NCI-H2081 treated with DMSO at 0.1 percent for 48 hours (cell line): ENCODE measurements at places on chromosomes 5 and 9.

DNA sequence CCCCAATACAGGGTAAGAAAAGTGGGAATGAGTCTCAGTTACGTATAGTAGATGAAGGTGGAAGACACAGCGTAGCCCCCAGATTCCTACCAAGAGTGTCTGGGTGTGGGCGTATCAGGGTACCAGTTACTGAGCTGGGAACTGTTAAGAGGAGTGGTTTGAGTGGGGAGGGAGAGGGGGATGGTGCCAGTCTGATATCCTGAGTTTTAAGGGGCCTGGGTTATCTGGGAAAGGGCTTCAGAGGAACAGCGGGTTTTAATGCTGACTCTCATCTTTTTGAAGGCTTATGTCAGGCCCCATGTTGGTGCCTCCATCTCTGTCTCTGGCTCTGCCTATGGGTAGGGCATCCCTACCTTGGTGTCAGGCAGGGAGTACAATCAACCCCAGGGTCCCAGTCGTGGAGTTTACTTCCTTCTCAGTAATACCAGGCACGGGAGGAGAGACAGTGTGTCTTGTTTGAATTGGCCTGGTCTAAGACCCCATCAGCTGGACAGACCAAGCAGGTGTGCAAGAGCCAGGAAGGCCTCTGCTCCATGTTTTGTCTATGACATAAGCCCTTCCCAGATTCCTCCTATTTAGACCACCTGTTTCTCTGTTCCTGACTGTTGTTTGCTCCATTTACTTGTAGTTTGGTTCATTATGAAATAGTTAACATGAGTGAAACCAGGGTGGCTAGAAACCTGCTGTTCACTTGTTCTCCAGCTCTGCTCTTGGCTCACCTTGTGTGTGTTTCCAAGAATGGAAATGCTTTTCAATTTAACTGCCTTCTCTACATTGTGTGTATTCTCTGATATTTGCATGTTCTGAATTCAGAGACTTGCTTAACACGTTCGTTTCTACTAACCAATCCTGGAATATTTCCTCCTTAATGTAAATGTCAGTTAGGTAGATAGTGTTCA, 125.6 kb downstream of the DAB2IP start:
- DNase-seq, result no peak

DNA sequence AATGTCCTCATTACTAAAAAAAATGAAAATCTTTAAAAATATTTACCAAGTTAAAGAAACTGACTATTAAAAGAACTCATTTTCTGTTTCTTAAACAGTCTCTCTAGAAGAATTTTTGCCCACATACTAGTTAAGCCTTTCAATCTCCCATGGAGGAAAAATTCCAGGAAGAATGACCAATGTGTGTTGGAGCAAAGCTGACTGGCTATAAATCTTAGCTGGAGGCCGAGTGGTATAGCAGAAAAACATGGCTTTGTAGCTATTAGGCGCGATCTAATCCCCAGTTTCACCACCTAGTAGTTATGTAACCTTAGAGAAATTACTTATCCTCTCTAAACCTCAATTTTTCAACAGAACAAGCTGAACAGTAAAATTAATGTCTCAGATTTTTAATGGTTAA, 135.5 kb upstream of the PRLR start:
- no peak for DNase-seq

DNA sequence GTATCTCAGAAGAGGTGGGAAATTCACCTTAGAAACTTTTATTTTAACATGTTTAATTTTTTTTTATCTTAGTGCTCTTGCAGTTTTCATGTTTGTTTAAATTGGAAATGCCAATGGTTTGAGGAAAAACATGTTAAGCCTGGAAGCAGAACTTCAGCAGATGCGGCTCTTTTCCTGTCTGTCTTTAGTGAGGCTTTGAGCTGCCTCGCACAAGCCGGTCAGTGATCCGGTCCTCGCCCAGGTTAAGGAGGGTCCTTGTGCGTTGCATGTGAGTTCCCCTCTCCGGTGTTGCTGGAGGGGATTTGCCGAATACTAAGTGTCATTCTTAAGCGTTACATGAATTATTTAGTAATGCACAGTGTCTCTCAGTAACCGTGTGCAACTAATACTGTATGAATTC, 9.4 kb upstream of the PLEKHG4B start:
- DNase-seq, result no peak

DNA sequence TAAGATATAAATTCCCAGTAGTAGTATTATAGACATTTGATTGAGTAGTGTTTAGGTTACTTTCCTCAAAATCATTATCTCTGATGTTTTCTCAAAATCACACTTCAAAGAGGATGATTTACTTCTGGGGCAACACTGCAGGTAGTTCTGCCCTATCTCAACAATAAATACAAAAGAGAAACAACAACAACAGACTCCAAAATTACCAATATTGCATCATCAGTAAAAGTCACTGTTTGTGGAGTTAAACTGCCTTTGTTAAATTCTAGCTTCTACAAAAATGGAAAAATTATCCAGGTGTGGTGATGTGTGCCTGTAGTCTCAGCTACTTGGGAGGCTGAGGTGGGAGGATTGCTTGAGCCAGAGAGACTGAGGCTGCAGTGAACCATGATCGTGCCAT, 637.6 kb upstream of the ZNF608 start:
- no peak for DNase-seq

GRCh38 chr5:39933061-39933460, 508.3 kb upstream of the DAB2 start:
- DNase-seq, result no peak

DNA sequence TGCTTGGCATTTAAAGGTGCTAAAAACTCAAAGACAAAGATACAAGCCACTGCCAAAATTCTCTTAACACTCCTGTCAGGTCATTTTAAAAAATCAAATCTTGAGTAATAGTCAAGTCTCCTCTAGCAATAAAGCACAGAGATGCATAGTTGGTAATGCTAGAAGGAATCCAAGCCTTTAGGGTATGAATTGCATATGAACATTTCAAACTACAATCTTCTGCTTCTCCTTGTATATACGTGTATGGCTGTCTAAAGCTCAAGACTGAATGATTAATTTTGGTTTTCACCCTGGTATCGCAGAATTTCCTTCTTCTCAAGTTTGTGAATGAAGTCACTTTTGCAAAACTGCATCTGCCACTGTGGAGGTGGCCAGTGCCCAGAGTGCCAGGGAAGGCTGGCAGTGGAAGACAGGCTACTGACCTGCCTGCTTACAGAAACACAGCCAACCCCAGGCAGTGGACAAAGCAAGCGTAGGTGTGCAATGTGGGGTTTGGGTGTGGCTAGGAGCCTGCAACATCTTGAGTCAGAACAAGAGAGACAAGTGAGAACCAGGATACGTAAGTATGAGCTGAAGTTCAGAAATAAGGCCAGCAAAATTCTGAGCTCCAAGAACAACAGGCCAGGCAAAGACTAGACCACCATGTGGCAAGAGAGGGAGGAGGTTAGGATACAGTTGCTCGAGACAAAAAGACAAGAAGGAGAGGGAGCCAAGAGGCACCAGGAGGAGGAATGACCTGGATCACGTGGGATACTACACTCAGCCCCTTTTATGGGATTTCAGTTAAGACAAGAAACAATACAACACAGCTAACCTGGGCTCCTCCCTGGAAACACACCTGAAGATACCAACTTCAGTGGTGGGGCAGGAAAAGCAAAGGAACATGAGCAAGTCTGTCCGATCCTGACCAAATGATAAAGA, 22.6 kb downstream of the MYO10 start:
- no peak for DNase-seq

- no peak for DNase-seq
Observed at GRCh38 chr9:133934482-133935232, 57.5 kb downstream of the VAV2 start.

GRCh38 chr5:164235300-164235891, 730.0 kb downstream of the MAT2B start:
- DNase-seq, result no peak

GRCh38 chr5:170104299-170104698, 1.4 kb upstream of the FOXI1 start:
- no peak for DNase-seq

- DNase-seq, result no peak
Observed at GRCh38 chr5:156893517-156893916, 43.4 kb downstream of the PPP1R2B start.

DNA sequence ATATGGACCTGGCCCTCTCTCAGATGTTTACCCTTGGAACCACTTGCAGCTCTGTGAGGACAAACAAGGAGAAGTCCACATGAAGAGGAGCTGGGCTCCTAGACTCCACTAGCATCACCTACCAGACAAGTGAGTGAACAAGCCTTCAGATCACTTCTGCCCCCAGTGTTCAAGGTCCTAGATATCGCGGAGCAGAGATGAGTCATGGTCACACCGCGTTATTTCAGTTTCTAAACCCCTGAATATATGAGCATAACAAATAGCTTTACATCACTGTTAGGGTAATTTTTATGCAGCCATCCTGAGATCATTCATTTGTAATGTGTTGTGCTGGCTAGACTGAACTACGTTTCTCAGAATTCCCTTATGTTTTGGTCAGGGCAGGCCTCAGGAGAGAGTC, 77.0 kb upstream of the DAP start:
- no peak for DNase-seq

DNA sequence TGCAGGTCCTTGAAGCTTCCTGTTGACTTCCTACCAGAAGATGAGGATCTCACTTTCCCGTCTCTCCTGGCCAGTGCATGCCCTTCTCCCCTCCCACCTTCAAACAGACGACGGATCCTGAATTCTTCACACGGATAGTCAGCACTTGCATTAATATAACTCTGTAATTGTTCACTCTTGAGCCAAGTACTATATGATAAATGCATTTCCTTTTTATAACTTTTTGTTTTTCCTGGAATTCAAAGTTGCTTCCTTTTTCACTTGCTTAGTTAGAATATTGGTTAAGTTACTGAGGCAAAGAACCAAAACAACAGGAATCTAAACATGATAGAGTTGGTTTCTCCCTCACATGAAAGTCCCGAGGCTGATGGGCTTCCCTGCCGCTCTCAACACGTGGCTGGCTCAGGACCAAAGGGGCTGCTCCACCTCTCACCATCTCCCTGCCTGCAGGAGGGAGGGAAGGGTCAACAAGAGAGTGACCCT, 20.2 kb upstream of the EGFL7 start:
- no peak for DNase-seq

GRCh38 chr9:132590318-132591182, 8.1 kb downstream of the BARHL1 start:
- no peak for DNase-seq

DNA sequence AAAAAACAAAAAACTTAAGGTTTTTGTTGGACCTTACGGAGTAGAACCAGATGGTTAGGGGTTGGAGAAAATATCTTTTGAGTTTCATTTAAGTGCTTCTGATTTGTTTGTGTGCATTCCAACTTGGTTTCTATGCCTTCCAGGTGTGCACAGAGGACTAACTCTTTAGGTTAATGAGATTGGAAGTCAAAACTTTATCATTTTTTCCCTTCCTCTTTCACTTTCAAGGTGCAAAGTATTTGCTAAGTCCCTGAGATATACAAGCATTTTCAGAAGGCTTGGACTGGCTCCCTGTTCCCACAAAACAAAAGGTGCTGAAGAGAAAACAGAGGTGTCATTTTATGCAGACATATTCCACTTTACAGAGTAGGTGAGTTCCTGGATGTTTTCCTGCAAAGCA, 30.3 kb upstream of the CER1 start:
- no peak for DNase-seq

DNA sequence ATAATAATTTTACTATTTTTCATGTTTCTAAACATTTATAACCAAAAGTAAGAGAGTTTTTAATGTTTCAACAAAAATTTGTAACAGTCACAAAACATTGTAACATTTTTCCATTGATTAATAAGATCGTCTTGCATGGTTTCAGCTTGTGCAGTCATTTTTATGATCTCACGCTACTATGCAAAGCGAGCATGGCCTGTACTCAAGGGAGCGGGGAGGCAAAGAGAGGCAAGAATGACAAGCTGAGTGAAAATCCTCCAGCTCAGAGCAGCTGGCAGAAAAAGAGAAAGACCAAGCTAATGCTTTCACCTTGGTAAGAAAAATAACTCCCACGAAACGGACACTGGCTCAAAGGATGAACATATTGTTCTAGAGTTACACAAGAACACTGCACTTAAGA, 90.0 kb upstream of the SV2C start:
- no peak for DNase-seq

- DNase-seq, result no peak
Observed at GRCh38 chr9:73596321-73596720, 444.7 kb downstream of the ANXA1 start.

DNA sequence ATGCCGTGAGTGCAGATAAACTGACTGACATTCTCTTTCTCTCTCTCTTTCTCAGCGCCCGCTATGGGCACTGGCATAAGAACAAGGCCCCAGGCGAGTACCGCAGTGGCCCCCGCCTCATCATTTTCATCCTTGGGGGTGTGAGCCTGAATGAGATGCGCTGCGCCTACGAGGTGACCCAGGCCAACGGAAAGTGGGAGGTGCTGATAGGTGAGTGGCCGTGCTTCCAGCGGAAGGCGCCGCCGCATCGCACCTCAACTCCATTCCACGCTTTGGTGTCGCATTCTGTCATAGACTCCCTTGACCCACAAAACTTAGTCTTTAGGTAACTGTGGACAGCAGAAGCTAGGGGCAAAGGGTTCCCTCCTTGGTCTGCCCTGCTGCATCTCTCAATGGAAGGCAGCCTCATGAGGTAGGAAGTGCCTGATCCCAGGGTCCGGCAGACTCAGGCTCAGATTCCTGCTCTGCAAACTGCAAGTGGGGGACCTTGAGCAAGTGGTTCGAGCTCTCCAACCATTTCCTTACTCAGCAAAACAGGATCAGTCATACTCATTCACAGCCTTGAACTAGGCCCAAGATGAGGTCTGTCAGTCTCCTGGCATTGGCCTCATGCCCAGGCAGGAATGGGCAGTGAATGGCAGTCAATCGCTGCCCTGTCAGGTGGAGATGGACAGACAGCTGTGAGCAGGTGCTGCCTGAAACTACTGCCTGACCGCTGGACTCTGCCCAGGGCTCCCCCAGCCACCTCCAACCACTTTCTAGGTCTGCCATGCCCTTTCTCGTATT, 24.2 kb upstream of the CFAP157 start:
- DNase-seq, result no peak

- no peak for DNase-seq
Observed at GRCh38 chr5:134567641-134568336, 42.3 kb downstream of the JADE2 start.

GRCh38 chr5:156240414-156240813, 86.5 kb upstream of the SGCD start:
- no peak for DNase-seq

- DNase-seq, result no peak
Observed at GRCh38 chr5:54829102-54829501, 156.3 kb downstream of the ESM1 start.

DNA sequence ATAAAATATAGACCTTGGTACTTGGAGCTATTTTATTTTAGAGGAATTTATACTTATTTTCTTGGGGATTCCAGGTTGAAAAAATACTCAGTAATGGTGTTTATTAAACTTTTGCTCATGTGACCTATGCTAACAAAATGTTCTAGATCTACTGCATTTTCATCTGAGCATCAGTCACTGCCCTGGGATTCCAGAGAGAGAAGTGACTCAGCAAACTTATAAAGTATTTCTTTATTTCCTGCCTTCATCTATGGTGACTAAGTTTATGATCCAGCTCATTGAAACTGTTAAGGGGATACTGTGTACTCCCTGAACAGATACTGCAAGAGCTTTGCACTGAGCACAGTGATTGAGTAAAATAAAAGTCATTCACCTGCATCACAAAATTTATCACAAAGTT, 298.5 kb upstream of the CDH18 start:
- no peak for DNase-seq

GRCh38 chr5:124995421-124995820, 249.0 kb upstream of the ZNF608 start:
- no peak for DNase-seq
